ENCODE measurements at places on chromosomes 7 and 10. TPM values are rescaled to one million over a fixed set of nuclear protein-coding genes. Genes with fewer than 3 reads are reported as not detected.

The ACTL6B gene
- not detected for total RNA-seq

The CLRN3 gene
- total RNA-seq = not detected

The AGFG2 gene
- total RNA-seq = 24.2 TPM

The WNT8B gene
- not detected for total RNA-seq

The LRRN3 gene
- total RNA-seq = not detected

GRCh38 chr10:118568327-118568848 lies 27.1 kb downstream of the PRLHR start:
- H3K27ac ChIP-seq = no peak overlapping the region
- no peaks in the 10 kb centered on the region for H3K4me1 ChIP-seq
- no peak for DNase-seq

GRCh38 chr7:37825038-37825437 lies 23.4 kb upstream of the NME8 start:
- no peak overlapping the region for H3K27ac ChIP-seq
- no peak overlapping the region for H3K4me3 ChIP-seq
- no peaks in the 10 kb centered on the region for H3K36me3 ChIP-seq
- H3K27me3 ChIP-seq = no peaks in the 10 kb centered on the region

- H3K36me3 ChIP-seq = no peaks in the 10 kb centered on the region
- H3K4me3 ChIP-seq = no peak overlapping the region
- peaks cover 6% of the 10 kb centered on the region for H3K4me1 ChIP-seq
- DNase-seq = no peak
These were observed 42.3 kb downstream of the HIP1 start for GRCh38 chr7:75696263-75697037.

DNA sequence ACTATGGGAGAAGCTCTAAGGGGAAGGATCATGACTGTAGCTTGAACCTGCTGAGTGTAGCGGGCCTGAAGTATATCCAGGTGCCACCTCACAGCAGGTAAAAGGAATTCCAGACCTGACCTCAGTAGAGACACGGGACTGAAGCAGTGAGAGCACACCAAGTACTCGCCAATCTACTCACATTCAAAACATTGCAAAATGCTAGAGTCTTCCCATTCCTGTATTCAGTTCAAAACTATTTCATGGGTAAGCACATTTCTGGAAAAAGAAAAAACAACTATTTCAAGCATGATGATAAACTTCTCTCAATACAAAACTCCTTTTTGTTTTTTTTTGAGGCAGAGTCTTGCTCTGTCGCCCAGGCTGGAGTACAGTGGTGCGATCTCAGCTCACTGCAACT lies 121.9 kb upstream of the AUTS2 start:
- no peaks in the 10 kb centered on the region for H3K4me1 ChIP-seq
- H3K27me3 ChIP-seq = no peaks in the 10 kb centered on the region
- no peak overlapping the region for H3K4me3 ChIP-seq

Data from SJSA1 (cell line).